Fibroblast of pulmonary artery (primary cell): ENCODE measurements at places on chromosomes 11 and 22.
A peak's percentile ranks its signal among the peaks of the same experiment; 100 is the strongest.

GRCh38 chr11:123434262-123434661 is 4.2 kb downstream of the GRAMD1B start:
- peak; percentile 43 for DNase-seq

- DNase-seq = no peak
Observed at GRCh38 chr22:39350757-39351688, 1.2 kb downstream of the SYNGR1 start.

GRCh38 chr22:46934746-46935491 is 172.5 kb downstream of the TBC1D22A start:
- DNase-seq = peak; percentile 92

DNA sequence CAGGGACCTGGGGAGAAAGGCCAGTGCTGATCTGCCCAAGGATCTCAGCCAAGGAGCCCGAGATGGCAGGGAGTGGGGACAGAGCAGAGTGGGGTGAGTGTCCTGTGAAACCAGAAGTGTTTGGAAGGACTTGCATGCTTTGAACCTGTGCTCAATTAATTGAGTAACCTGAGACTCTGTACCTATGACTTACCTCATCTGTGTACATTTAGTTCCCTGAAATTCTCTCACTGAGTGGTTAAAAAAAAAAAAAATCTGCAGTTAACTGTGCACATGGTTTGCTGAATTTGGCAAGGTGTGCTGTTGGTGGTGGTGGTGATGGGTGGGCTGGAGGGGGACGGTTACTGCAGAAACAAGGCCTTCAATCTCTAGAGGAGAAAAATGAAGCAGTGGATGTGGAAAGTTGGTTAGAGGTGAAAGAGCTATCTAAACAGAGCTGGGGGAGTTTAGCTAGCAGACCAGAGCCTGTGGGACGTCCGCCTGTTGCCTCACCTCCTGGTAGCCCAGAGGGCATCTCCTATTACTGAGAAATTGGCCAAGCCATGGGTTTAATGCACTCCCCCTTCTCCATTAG is 8.3 kb upstream of the SORL1-AS1 start:
- no peak for DNase-seq

DNA sequence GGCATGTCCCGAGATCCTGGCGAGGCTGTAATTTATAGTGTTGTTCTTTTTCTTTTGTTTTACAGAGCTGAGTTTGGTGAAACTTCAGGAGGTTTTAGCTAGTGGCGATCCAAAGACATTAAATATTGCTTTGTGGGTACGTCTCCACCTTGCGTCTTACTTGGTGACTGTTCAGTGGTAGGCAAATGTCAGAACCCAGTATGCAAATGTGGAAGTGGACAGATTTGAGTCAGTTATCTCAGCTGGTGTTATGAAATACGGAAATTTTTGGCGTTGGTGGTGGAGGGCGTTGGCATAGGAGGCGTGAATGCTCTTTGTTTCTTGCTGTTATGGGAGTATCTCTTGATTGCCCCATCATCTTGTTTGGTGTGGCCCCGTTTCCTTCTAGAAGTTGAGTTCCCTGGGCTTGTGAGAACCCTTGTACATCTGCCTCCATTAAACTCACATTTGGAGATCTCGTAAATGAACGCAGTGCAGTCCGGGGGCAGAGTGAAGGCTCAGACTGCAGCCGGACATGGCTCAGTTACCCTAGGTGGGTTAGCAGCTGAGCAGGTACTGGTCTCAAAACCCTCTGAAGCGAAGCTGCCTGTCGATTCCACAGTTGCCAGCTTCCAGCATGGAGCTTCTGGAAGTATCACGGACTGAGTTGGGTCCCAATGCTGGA is 39.9 kb downstream of the PTPRJ start:
- no peak for DNase-seq
